ENCODE measurements at places on chromosomes 16 and 17.

GRCh38 chr16:82236415-82236814, 66.4 kb upstream of the MPHOSPH6 start:
- DNase-seq, result no peak

- DNase-seq, result no peak
Observed at GRCh38 chr17:82384730-82385481, 13.3 kb downstream of the UTS2R start.

GRCh38 chr17:72090108-72090507, 30.7 kb upstream of the SOX9 start:
- DNase-seq, result no peak

- DNase-seq, result no peak
Observed at GRCh38 chr17:17774009-17774881, 62.5 kb downstream of the SREBF1 start.

DNA sequence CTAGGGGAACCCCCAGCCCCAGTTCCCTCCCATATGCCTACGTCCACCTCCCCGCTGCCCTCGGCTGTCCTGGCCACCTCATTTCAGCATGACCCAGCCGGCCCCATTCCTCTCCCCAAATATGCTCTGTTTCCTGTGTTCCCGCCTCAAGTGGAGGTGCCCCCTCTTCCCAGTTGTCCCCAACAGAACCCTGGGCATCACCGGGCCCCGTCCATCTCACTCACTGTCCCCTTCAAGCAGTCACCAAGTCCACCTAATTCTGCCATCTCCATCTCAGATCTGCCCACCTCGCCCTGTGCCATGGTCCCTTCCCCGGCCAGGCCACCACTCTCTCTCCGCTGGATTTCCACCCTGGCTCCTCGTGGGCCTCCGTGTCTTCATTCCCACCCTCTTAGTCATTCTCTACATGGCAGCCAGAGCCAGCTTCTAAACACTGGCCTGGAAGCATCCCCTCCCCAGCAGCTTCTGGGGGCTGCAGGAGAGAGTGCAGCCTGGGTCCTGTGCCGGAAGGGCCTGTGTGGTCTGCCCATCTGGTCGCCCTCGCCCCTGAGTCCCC, 12.8 kb downstream of the CDK3 start:
- DNase-seq, result no peak

GRCh38 chr17:21214777-21215541, 998 bp upstream of the TMEM11 start:
- DNase-seq, result no peak

GRCh38 chr17:28725166-28725659, 820 bp downstream of the TLCD1 start:
- DNase-seq, result no peak

GRCh38 chr16:13333336-13333735, 431.9 kb downstream of the SHISA9 start:
- DNase-seq, result no peak

- DNase-seq, result no peak
Observed at GRCh38 chr16:73172241-73172972, 124.5 kb upstream of the ZFHX3 start.

DNA sequence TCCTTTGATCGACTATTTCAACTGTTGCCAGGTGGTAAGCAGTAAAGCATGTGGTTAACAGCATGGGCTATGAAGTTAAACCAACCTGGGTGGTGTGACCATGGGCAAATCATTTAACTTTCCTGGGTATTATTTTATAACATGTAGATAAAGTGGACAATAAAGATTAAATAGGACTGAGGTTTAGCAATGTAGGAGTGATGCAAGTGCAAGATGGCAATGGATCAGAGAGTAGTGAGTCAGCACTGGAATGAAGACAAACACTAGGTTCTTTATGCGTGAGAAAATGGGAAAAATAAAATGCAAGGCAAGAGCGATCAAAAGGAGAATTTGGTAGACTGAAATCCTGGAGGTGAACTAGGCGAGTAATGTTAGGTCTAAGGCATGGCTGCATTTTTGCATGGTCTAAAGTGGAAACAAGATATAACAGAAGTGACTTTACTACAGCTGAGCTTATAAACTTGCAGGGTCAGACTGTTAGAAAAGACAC, 222.4 kb upstream of the AXIN2 start:
- no peak for DNase-seq

GRCh38 chr17:41140360-41141131, at the start of gene KRTAP4-6:
KRTAP4-6 (minus strand) TSS chr17:41140544; CDS start chr17:41140487, 57 bp downstream.
- DNase-seq, result no peak

- DNase-seq, result no peak
Observed at GRCh38 chr17:40329839-40330794, 21.1 kb downstream of the RARA start.

DNA sequence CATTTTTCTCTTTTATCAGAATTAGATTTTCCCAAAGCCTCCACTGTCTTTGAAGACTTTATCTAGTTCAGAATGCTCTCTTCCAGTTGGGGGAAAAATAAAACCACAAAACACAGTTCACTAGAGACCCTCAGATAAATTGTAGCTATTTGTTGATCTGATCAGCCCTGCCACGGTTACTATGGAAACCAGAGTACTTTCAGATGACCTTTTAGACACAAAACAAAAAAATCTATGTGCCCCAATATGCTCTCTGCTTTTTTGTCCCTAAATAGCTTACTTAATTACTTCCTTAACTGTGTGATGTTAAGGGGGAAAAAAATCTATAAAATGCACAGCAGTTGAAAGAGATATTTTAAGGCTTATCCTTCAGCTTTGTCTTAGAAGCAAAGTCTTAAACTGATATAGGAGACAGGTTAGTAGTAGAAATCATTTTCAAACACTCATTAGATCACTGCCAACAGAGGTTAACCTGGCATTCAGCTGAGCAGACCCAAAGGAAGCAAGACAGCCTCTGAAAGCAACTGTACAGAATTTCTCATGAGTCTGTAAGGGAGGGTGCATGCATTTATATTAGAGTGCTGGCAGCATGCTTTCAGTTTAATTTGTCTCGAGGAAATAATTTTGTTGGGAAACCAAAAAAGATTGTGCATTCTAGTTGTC, 129.9 kb upstream of the CACNG5 start:
- no peak for DNase-seq

GRCh38 chr17:13016881-13017654, 759 bp downstream of the ELAC2 start:
- DNase-seq, result no peak

- DNase-seq, result no peak
Observed at GRCh38 chr16:23163921-23164320, 14.7 kb upstream of the USP31 start.

- no peak for DNase-seq
Observed at GRCh38 chr16:48978501-48978900, 303.1 kb downstream of the CBLN1 start.

DNA sequence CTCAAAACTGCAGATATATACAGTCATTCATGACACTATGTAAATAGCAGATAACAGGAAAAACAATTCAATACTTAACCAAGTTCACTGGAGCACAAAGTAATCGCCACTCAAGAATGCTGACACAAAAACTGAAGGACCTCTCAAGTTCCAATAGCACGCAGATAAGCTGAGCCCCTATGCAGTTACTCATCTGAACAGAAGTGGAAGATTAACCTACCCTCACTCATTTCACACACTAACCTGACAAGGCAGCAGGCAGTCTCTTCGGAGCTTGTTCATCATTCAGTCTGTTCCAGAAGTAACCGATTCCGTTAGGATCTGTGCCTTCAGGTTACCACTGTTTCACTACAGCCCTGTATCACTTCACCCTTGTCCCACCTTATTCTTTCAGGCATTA, 6.0 kb downstream of the HELZ start:
- DNase-seq, result no peak

DNA sequence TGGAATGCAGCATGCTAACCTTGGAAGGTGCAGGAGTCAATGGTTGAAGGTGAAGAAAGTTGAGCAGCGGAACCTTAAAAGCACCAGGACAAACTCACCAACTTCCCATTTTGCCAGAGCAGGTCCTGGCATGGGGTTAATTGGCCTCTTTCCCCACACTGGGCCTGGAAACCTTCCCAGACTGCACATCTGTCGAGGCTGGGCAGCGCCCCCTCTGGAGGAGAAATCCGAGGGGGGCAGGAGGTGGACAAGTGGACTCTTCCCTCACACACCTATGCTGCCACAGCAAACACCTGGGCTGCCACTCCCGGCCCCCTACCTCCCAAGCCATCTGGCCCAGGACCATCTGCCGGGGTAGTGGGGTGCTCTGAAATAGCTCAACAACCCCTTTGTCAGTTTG, 232.4 kb downstream of the CBLN1 start:
- DNase-seq, result no peak

DNA sequence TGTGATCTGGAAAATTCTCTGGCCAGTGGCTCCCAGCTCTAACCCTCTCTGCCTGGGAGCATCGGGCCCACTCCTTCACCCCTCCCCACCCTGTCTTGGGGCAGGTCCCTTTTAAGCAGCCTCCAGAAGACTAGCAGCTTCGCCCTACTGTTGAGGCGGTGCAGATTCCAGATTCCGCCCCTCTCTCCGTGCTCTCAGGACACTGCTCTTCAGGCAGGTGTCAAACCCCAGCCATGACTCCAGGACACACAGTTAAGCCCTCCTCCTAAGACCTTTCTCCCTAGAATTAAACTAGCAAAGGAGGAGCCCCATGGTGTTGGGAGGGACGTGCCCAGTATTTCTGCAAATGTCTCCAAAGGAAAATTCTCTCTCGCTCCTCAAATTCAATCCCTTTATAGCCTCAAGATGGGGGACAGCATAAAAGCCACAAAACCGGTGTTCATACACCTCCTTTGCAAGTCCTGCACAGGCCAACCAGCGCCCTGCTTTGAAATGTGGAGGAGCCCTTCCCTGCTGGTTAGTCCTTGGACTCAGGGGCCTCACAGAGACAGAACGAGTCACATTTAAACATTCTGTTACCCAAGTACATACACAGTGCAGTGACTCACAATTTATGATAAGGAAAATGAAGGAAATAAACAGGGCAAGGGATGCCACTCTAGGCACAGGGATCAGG, 7.2 kb downstream of the LPO start:
- no peak for DNase-seq

- DNase-seq, result no peak
Observed at GRCh38 chr17:14772776-14773175, 471.9 kb downstream of the HS3ST3B1 start.

DNA sequence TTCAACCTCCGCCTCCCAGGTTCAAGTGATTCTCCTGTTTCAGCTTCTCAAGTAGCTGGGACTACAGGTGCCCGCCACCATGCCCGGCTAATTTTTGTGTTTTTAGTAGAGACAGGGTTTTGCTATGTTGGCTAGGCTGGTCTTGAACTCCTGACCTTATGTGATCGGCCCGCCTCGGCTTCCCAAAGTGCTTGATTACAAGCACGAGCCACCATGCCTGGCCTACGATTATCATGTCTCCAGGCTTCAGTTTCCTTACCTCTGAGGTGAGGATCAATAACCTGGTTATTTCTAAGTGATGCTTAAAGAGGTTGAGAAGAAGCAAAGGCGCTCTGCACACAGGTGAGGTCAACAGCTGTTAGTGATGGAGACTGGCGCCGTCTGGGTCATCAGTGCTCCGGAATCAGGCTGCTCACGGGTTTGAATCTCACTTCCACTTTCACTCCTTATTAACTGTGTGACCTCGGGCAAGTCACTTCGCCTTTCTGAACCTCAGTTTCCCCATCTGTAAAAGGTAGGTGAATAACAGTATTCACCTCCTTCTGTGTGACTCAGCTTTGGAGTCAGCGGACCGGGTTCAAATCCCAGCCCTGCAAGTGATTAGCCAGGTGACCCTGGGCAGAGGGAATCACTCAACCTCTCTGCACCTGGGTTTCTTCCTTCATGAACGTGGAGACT, 745 bp upstream of the ABCC1 start:
- DNase-seq, result no peak

- DNase-seq, result no peak
Observed at GRCh38 chr17:11006530-11006929, 168.6 kb upstream of the PIRT start.

- no peak for DNase-seq
Observed at GRCh38 chr17:12422651-12423050, 243.0 kb upstream of the MYOCD start.

DNA sequence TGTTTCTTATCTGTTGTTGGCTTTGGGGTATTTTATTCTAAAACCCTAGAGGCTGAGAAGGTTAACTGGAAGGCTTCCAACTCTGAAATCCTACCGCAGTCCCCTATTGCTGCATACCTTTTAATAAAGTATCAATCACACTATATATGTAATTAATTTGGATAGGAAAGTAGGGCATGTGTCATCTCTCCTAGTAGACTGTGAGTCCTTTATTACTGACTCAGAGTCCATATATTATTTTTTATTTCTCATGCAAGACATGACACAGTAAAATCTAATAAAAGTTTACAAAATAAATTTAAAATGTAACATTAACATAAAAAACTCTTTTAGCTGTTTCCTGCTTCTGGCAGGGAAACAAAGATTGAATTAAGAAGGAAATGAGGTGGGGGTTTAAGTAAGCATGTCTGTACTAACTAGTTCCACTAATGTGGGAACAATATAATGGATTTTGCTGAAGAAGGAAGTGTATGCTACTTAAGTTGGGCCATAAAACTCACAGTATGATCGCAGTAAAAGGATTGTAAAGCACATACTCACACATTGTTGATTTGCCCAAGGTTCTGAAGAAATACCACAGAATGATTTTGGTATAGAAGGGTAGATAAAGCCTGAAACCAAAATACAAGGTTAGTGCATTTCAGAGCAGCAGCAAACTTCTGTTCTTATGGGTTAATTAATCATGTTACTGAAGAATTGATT, 97.6 kb upstream of the HLF start:
- DNase-seq, result no peak

- no peak for DNase-seq
Observed at GRCh38 chr16:54296543-54296942, 10.0 kb upstream of the IRX3 start.

DNA sequence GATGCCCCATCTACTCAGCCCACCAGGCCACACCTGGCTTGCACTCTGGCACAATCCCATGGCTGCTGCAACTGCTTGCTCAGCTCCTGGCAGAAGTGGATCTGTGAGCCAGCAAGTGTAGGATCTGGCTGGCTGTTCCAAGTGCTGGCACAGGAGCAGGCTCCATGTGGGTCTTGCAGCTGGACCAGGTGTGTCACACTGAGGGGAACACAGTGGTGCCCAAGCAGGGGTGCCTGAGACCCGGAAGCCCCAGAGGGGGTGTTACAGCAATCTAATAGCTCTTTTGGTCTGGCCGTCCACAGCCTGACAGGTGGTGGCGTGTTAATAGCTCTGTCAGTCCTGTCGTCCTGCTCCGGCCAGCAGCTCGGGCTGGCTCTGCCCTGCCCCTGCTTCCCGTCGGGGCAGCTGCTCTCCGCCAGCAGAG, 19.6 kb upstream of the GOT2 start:
- no peak for DNase-seq
